Sciatic nerve (tissue), 2 donors: ENCODE measurements at places on chromosomes 12 and 14. TPM values are rescaled to one million over a fixed set of nuclear protein-coding genes. Genes with fewer than 3 reads are reported as not detected.

BHLHE41 gene
- total RNA-seq = 64.4 TPM

VASH1 gene
- 19.3 TPM for total RNA-seq

FITM1 gene
- 0.76 TPM for total RNA-seq

IAPP gene
- total RNA-seq = not detected

CISTR gene
- not detected for total RNA-seq

RFLNA gene
- total RNA-seq = 28.1 TPM

SETD3 gene
- 86.0 TPM for total RNA-seq

RNFT2 gene
- total RNA-seq = 6.6 TPM

TUBA1A gene
- 346 TPM for total RNA-seq

GRCh38 chr14:103102689-103103260, 8.2 kb downstream of the EXOC3L4 start:
- DNase-seq = no peak

- DNase-seq = no peak
Observed at GRCh38 chr12:104677441-104678089, 220.8 kb downstream of the CHST11 start.

- no peak for DNase-seq
Observed at GRCh38 chr14:56570295-56570694, 9.3 kb upstream of the TMEM260 start.

DNA sequence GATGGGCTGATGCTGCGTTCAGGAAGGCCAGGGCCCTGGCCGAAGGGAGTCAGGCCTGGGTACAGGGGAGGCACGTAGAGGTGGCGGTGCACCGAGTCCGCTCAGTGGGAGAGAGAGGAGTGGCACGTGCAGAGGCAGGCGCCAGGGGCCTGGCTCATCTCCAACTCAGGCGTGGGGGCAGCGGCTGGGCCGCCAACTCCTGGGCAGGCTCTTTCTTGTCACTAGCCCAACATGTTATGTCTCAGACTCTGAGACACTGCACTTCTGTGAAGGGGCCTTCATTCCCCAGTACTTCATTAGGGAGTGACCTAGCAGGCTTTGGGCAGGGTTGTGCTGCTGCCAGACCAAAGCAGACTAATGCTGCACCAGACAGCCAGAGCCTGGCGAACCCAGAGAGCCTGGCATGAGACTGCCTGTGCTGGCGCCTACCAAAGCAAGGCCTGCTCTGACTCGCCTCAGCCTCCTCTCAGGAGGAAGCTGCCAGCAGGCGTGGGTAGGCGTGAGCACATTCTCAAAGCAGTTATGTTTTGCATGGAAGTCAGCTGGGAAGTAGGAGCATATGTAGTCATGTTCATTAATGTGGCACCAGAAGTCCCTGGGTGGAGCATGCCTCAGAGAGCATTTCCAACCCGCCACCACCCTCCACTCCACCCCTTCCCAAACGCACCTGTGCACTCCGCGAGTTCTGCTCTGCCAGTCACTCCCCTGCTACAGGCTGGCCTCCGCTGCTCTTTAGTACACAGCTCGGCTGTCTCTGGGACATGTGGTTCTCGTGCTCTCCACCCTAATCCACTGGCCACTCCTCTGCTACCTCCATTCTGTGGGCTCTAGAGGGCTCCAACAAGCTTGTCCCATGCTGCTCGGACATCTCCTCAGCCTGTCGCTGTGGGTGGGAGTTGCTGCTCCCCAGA, 9.7 kb downstream of the CKB start:
- no peak for DNase-seq

GRCh38 chr14:91154851-91155625, 41.2 kb downstream of the DGLUCY start:
- no peak for DNase-seq

GRCh38 chr12:65014504-65015271, 106.4 kb downstream of the WIF1 start:
- DNase-seq = no peak

- no peak for DNase-seq
Observed at GRCh38 chr12:105192624-105193225, 43.2 kb downstream of the APPL2 start.

GRCh38 chr14:98958048-98958631, 313.9 kb downstream of the BCL11B start:
- no peak for DNase-seq

DNA sequence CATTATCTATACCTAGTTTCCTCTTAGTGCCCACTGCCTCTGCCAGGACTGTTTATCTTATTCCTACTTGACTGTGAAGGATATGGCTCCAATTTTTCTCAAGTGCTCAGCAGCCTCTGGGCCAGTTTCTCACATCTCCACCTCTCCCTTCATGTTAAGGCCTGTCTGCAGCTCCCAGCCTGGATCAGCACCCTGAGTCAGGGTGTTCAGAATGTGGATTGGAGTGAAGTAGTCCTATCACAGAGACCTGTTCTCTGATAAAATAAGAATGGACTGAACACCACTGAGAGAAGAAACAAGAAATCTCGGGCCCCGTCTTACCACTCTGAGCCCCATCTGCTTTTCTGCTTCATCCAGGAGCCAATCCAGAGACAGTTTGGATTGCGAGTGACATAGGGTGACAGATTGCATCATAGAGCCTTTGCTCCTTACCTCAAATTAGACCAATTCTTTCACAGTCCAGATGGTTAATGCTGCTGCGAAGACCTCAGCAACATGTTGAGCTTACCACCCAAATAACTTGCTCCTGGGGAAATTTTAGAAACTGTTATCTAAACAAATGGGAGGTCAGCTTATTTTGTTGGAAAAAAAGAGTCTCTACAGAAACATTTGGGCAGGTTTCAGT, 473.1 kb downstream of the PDZRN4 start:
- DNase-seq = no peak

GRCh38 chr14:75690010-75690409, 29.0 kb downstream of the TTLL5 start:
- no peak for DNase-seq

GRCh38 chr12:68422956-68423574, 90.9 kb upstream of the MDM1 start:
- no peak for DNase-seq

DNA sequence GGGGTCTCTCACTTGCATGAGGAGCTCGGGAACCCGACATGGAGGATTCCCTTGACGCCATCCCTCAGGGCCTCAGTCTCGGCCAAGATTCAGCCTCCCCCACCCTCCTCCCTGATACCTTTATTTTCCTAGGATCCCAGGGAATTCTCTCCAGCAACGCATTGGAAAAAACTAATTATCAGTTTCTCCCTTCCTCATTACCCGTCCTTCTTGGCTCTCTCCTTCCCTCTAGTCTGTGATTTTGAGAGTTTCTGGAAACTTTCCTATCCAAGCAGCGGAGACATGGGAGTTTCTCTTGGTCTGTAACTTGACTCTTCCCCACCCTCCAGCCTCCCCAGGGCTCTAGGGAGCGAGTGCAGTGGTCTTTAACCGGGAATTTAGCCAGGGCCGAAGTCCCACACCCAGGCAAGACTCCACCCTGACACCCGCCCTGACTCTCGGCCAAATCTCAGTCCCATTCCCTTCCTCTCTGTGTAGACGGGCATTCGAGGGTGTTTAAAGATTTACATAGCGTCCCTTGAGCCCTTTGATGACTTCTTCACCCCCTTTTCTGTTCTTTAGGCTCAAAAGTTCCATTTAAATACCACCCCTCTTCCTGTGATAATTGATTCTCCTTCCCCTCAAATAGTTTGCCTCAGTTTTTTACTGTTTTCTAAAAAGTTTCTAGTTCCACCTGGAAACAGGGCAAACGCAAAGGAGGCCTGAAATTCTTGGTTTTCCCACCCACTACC, 6.7 kb downstream of the HOXC5 start:
- DNase-seq = peak; percentile 84

- no peak for DNase-seq
Observed at GRCh38 chr12:12521044-12521485, 41.6 kb downstream of the DUSP16 start.

- DNase-seq = no peak
Observed at GRCh38 chr12:82326905-82327503, 31.2 kb downstream of the CCDC59 start.

DNA sequence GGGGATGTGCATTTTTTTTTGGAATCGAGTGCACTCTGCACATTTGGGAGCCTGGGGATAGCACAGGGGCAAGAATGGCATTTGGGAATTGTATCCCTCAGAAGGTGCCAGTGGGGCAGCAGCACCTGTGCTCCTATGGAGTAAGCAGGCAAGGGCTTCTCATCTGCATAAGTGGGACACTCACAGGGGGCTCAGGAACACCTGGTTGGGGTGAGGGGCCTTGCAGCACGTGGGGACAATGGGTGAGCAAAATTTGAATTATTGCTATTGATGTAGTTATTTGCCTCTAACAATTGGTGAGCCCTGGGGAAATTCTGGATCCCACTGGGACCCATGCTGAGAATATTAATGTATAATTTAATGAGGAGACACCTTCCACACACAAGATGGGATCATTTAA, 274.2 kb downstream of the TTC6 start:
- no peak for DNase-seq

DNA sequence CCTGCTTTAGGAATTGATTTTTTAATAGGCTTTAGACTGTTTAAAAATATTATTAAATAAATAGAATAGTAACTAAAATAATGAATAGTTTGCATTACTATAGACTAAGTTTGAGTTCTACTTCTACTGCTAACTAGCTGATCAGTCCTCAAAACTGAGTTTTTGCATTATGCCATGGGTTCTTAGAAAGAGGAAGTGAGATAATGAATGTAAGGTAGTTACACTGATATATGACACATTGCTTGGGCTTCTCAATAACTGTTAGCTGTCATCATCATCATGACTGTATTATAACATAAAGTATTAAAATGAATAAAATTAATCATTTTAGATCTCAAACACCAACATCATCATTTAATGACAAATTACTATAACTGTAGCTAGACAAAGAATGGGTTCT, 949.7 kb downstream of the TRHDE start:
- DNase-seq = no peak

DNA sequence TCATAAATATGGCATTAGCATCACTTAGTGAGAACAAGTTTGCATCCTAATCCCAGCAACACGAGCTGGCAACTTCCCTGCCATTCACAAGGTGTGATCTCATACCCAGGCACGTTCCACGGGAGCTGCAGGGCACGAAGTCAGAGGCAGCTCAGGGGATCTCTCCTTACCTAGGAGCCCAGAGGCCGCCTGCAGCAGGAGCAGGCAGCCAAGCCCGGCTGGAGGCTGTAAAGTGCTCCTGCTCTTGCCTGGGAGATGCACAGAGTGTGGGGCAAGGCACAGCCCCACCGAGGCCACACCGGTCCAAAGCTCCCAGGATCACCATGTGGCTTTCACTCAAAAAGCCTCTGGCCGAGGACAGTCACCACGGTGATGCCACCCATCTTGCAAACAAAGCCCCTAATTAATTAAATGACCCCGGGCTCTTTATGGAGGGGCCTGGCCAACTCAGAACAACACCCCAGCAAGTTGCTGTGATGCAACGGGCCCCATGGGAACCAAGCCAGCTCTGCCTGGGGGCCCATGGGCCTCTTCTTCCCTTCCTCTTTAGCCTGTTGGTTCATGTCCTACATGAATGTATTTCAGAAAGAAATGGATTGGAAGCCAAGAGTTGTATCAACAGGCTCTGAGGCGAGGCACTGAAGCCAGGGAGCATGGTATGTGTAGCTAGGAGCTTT, 26.5 kb downstream of the NUAK1 start:
- DNase-seq = no peak

GRCh38 chr12:93015871-93016751, 87.0 kb upstream of the EEA1 start:
- no peak for DNase-seq

- no peak for DNase-seq
Observed at GRCh38 chr14:31137214-31137889, 70.2 kb downstream of the HECTD1 start.

- DNase-seq = no peak
Observed at GRCh38 chr12:120760349-120761254, 35.0 kb downstream of the ACADS start.

DNA sequence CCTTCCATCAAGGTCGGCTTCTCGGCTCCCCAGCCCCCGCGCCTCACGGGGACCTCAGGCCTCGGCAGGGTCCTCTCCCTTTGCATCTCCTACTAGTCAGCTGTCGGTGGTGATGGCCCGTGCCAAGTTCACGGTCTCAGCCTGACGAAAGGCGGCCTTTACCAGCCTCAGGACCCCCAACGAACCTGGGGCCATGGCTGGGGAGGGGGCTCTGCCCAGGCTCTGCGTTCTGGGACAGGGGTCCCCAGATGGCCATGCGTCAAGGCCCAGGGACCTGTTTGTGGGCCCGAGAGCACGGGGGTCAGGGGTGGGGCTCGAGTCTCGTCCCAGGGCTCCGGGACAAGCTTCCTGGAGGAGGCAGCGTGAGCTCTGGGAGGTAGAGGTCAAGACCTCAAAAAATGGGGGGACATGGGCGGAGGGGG, 32.8 kb upstream of the DEGS2 start:
- peak; percentile 70 for DNase-seq

DNA sequence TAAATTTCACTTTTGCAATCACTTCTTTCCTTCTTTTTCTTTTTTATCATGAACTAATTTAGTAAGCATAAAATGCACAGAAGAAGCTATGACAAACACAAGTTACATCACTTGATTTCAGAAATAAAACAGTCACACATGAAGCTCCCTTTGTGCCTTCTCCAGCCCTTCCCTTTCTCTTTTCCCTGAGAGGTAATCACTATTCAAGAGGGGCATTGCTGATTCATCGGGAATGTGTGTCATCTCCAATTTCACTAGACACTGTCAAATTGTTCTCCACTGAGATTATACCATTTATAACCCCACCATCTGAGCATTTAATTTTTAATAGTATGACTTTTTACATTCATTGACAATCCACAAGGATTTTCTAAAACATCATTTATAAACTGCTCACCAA, 91.6 kb upstream of the PTPRQ start:
- DNase-seq = no peak
